NCI-H446 (cell line): ENCODE measurements at places on chromosomes 5 and 9.

- no peak for DNase-seq
Observed at GRCh38 chr9:94779031-94779430, 52.5 kb downstream of the AOPEP start.

- no peak for DNase-seq
Observed at GRCh38 chr5:158174026-158174425, 315.1 kb upstream of the CLINT1 start.

DNA sequence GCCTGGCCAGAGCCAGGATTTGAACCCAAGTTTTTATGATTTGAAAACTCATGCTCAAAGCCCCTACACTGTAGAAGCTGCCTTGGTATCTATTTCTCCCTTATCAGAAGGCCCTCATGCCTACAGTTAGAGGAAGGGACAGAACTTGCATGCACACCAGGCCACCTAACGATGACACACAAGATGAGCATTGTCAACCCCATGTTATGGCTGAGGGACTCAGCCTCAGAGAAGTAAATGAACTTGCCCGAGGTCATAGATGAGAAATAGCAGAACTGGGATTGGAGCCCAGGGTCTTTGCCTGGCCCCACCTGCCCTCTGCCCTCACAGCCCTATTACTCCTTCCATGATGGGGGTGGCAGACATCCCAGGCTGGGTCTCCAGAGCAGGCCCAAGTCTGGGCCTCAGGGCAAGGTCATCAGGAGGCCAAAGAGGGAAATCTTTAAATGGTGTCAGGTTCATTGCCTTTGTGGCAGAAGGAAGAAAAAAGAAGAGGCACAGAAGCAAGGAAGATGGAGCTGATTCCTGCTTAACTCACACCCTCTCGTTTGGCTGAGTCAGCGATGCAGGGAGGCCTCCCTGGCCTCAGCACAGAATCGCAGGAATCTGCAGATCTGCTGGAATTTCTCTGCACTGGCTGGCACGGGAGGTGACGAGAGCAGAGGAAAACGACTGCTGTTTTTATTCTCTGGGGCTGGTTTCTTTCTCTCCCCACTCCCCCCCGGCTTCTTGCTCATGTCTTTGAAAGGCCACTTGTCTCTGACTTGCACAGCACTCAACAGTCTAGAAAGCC, 20.6 kb upstream of the CRB2 start:
- no peak for DNase-seq

GRCh38 chr9:28064241-28064815, 491.0 kb upstream of the C9orf72 start:
- no peak for DNase-seq

DNA sequence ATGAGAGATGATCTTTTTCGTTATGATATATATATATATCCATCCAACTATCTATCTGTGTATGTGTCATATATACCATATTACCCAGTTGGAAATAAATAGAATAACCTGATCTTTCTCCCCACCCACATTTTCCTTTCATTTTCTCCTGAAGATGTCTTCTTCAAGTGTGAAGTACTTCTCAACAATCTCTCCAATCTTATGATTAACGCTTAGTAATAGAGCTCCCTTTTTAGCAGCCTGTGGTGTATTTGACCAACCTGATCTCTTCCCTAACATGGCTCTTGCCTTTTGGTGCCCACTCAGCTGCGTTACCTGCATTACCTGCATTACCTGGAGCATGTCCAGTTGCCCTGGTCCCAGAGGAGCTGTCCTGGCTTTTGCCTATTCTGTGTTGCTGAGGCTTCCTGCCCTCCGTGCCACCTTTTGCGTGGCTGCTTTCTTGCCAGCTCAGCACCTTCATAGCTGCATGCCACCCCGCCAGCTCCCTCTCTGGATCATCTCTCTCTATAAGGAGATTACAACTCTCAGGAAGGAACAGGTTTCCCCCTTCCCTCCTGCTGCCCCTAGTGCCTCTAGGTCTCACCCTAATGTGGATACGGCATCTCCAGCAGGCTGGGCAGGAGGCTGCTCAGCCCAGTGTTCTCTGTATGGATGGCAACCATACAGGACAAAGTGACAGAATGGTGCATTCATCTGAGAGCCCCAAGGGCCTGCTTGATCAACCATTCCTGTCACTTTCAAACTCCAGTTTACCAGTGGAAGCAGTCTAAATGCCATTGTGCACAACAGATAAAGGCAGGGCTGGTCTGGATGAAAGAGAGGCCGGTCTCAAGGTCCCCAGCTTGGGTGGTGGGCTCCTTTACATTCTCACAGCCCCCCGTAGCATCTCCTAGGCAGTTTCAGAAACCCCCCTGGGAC, 126.7 kb downstream of the GADD45G start:
- no peak for DNase-seq

DNA sequence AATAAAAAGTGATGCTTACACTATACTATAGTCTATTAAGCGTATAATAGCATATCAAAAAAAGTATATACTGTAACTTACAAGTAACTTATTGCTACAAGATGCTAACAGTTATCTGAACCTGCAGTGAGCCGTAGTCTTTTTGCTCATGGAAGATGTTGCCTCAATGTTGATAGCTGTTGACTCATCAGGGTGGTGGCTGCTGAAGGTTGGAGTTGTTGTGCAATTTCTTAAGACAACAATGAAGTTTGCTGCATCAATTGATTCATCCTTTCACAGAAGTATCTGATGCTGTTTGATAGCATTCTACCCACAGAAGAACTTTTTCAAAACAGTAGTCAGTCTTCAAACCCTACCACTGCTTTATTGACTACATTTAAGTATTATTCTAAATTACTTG, 7.8 kb upstream of the C9orf40 start:
- DNase-seq, result no peak

DNA sequence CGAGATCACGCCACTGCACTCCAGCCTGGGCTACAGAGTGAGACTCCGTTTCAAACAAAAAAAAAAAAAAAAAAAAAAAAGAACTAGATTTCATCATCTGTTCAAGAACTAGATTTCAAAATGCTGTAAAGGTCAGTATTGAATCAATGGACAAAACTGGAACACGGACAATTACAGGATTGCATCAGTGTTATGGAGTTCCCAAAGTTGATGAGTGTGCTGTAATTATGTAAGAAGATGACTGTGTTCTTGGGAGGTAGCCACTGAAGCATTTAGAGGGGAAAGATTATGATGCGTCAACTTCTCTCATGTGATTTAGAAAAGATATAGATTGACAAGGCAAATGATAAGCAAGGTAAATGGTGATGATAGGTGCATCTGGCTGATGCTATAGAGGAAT, 6.5 kb downstream of the FAM240B start:
- no peak for DNase-seq

DNA sequence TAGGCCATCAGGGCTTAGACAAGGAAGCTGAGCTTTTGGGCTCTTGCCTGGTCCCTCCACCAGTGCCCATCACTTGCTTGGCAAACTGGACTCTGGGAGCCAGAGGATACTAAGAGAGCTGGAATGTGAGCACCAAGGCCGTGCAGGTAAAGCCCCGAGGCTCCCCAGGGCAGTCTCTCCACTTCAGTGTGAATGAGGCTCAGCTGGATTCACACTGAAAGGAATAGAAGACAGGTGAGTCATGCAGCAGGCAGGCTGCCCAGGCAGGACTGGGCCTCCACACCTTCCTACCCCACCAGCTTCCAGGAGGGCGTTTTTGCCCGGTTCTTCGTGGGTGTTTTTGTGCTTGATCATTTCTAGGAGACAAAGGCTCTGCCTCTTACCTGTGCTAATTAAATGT, 7.3 kb upstream of the CTSV start:
- no peak for DNase-seq

DNA sequence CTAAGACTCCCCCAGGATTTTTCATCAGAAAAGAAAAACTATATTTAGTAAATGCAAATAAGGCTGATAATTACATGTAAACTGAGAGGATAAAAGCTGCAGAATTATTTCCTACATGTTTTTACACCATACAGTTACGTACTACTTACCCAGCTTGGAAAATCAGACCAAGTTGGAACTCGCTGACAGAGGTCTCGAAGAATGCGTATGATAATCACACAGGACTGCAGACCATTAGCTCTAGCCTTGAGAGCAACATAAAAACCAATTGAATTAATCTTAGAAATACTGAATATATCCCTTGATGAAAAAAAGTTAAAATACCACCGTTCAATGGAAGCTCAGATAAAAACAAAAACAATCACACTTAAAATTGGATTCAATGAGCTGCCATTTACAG, 65.6 kb downstream of the ZFR start:
- no peak for DNase-seq

- no peak for DNase-seq
Observed at GRCh38 chr5:1815881-1816292, 14.7 kb downstream of the NDUFS6 start.

GRCh38 chr5:93055971-93056370, 525.0 kb downstream of the NR2F1-AS1 start:
- DNase-seq, result no peak

DNA sequence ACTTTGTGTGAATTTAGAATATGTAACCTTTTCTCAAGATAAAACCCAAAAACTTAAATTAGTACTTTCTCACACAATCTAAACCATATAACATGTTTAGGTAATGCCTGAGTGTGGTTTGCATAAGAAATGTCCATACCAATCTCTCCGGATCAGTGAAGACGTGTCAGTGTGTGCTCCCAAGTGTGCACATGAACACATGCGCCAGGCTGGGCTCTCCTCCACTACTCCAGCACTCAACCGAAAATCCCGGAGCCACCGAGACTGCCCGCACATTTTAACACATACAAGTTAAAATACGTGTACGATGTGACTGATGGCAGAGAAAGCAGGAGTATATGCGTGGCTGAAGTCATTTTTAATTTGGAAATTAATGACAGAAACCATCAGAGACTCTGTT, 658.4 kb downstream of the EFNA5 start:
- no peak for DNase-seq

- no peak for DNase-seq
Observed at GRCh38 chr5:179128041-179128365, 67.8 kb downstream of the ZNF354C start.

DNA sequence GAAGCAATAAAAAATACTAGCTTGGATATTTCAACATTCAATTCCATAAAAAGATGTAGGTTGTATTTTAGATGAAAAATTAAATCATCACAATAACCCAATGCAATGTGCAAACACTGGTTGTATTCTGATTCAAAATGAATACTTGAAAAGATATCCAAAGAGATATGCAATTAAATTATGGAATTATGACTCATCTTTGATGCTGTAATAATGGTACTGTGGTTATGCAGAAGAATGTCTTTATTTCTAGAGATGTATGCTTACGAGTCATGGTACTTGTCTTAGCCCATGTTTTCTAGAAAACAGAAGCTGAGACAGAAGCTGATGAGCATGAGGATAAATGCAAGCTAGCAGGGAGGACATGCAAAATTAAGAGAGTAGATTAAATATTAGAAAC, 1941.4 kb upstream of the NUDT12 start:
- DNase-seq, result no peak

- no peak for DNase-seq
Observed at GRCh38 chr5:78182838-78183237, 111.7 kb downstream of the AP3B1 start.

- no peak for DNase-seq
Observed at GRCh38 chr9:35271637-35272036, 109.8 kb downstream of the UNC13B start.

GRCh38 chr5:77707791-77708190, 68.3 kb downstream of the TBCA start:
- DNase-seq, result no peak

GRCh38 chr5:140633021-140633471, at the start of gene CD14:
TSS of gene CD14 (minus strand) at chr5:140633175. CDS start at chr5:140633071, 104 bp downstream.
- DNase-seq, result no peak

GRCh38 chr9:92947268-92948037, at the start of gene FGD3:
TSS of gene FGD3 (plus strand) at chr9:92947523. CDS start at chr9:92976257, 28,734 bp downstream.
- DNase-seq, result no peak

- no peak for DNase-seq
Observed at GRCh38 chr9:74775396-74775795, 112.3 kb downstream of the TRPM6 start.

DNA sequence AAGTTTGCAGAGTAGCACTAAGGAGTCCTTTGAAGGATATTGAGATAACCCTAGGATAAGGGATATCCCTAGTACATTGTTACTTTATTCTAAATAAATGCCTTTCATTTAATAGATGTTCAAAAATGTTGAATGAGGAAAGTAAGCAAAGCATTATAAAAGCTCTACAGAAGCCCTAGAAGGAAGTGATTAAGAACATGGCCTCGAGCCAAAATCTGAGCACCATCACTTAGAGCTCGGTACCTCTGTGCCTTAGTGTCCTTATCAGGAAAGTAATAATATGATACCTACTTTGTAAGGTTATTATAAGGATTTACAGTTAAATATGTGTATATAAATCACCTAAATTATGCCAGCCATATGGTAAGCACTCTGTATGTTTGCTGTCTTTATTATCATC, 242.6 kb downstream of the KIAA0825 start:
- DNase-seq, result no peak

- no peak for DNase-seq
Observed at GRCh38 chr9:92299116-92299515, 5.6 kb upstream of the IARS1 start.

DNA sequence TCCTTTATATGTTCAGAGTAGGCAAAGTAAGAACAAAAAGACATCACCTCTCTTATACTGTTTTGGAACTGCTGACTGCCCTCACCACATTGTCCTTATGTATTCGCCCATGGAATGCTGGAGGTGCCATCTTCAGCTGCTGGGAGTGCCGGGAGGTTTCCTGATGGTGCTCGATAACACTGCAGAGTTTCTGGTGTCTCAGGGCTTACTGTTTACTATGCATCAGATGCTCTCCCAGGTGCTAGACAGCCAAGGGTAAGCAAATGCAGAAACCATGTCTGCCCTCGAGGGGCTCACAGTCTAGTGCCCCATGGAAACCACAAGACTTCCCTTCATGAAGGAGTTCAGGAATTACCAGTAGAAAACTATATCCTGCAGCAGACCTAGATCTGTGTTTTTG, 70.1 kb upstream of the SMIM23 start:
- DNase-seq, result no peak

DNA sequence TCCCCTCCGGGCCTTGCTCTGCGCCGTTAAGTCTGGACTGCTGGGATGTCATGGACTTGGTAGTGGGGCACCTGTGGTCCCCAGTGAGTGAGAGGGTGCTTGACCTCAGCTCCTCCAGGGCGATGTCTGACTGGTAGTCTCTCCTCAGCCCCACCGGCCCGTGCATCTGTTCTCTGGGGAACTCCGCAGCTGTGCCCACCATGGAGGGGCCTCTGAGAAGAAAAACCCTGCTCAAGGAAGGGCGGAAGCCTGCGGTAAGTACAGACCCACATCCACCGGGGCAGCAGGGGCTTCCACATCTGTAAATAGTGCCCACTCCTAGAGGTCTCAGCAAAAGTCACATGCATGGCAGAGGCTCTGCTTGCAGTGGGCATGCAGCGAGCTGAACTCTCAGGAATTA, 52.6 kb upstream of the GARNL3 start:
- DNase-seq, result no peak

DNA sequence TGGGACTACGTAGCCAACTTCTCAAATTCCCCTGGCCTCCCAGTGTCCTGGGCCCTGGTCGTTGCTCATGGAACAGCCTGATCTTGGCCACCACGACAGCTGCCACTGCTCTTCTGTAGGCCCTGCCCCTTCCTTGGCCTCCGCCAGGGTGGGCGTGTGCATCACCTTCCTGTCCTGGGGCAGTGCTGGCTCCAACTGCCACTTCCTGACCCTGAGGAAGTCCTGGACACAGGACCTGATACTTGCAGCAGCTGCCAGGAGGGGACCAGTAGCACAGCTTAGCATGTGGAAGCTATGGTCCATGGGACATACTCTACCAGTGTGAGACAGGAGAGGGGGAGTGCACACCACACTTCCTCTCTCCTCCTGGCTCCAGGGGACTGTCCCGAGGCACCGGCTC, 145.2 kb downstream of the TENT4A start:
- DNase-seq, result no peak
